ENCODE measurements at places on chromosomes 11 and 22. TPM values are rescaled to one million over a fixed set of nuclear protein-coding genes. Genes with fewer than 3 reads are reported as not detected.

GRCh38 chr11:99519095-99519494 lies 498.3 kb downstream of the CNTN5 start:
- H3K36me3 ChIP-seq, result no peaks in the 10 kb centered on the region
- no peak overlapping the region for H3K27ac ChIP-seq
- H3K27me3 ChIP-seq, result no peaks in the 10 kb centered on the region

- peak overlapping the region; percentile 40 for H3K27ac ChIP-seq
- H3K4me1 ChIP-seq, result peaks cover 30% of the 10 kb centered on the region
- no peaks in the 10 kb centered on the region for H3K36me3 ChIP-seq
Observed at GRCh38 chr22:35312198-35313059, 12.7 kb downstream of the TOM1 start.

GRCh38 chr22:39818094-39818493 lies 75.5 kb downstream of the ENTHD1 start:
- no peaks in the 10 kb centered on the region for H3K27me3 ChIP-seq
- no peak for DNase-seq
- H3K4me3 ChIP-seq, result no peak overlapping the region

- H3K4me1 ChIP-seq, result no peaks in the 10 kb centered on the region
- H3K36me3 ChIP-seq, result 0 out of 2 replicates have a peak, but pooled peaks cover under 1% of the 10 kb centered on the region
- H3K27ac ChIP-seq, result no peak overlapping the region
- no peaks in the 10 kb centered on the region for H3K27me3 ChIP-seq
- DNase-seq, result no peak
- H3K4me3 ChIP-seq, result no peak overlapping the region
Observed at GRCh38 chr11:70700871-70701270, 302.5 kb downstream of the CTTN start.

DNA sequence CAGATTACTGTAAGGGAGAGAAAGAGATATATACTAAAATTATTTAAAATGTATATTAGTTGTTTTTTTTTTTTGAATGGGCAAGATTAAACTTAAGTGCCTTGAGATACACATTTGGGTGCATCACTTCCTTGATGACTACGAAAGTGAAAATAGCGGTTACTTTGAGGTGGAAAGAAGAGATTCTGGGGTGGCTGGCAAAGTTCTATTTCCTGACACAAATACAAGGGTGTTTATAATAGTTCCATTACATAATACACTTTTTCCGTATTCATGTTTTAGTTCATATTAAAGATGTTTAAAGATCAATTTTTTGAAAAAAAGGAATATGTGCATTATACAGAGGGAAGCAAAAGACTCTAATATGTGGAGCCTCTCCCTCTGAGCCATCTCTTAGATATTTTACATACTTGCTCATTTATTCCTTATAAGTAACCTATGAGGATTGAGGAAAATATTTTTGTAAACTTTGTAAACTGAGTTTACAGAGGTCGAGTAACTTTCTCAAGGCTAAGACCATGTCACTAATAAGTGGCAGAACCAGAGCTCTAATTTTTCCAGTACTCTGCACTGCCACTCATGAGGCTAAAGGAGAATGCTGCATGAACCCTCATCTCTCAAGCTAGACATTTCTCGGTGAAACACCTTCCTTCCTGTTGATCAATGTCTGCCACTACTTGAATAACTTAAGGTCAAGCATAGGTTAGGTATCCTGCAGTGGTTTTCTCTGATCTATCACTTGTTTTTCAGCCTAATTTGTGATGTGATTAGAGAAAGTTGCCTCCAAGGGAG lies 58.6 kb downstream of the DDIAS start:
- DNase-seq, result no peak
- peaks cover 4% of the 10 kb centered on the region for H3K4me1 ChIP-seq
- no peaks in the 10 kb centered on the region for H3K36me3 ChIP-seq
- H3K27me3 ChIP-seq, result no peaks in the 10 kb centered on the region

DNA sequence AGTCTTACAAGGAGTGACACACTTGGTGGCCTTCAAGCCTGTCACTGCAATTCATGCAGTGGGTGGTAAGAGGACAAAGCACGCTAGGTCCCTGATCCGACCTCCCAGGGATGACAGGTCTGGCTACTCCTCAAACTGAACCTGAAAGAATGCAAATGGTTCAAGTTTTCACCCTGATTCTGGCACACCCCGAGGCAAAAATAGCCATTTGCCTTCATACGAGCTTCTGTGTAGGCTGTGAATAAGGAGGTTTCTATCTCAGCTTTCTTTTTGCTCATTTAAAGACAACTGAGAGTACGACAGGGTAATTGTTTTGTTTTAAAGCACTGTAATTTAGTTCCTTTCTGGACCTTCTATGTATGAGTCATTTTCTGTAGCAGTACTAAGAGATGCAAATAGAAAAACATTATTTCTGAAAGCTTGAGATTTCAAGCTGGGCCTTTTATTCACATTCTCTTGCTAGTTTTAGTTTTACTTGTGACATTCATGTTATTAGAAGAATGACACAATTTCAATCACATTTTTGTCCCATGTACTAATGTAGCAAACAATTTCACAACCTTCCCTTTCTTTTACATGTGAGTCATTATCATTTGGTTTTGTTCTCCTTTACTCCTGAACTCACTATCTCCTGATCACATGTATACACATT lies 56.6 kb upstream of the FDX1 start:
- peaks cover 28% of the 10 kb centered on the region for H3K4me1 ChIP-seq
- H3K4me3 ChIP-seq, result no peak overlapping the region
- no peaks in the 10 kb centered on the region for H3K27me3 ChIP-seq
- no peaks in the 10 kb centered on the region for H3K36me3 ChIP-seq
- DNase-seq, result no peak

SLC7A4 gene
- total RNA-seq, result 1.9 TPM

CATSPER1 gene
- not detected for total RNA-seq

APOBEC3H gene
- total RNA-seq, result not detected

TSSK2 gene
- total RNA-seq, result not detected

BATF2 gene
- 0.79 TPM for total RNA-seq

PLA2G3 gene
- not detected for total RNA-seq
